ENCODE measurements at places on chromosomes 3 and 15. TPM values are rescaled to one million over a fixed set of nuclear protein-coding genes. Genes with fewer than 3 reads are reported as not detected.
A peak's percentile ranks its signal among the peaks of the same experiment; 100 is the strongest.

- no peak for DNase-seq
- peak overlapping the region; percentile 75 for H3K27ac ChIP-seq
- peaks cover 6% of the 10 kb centered on the region for H3K4me1 ChIP-seq
- H3K36me3 ChIP-seq, result no peaks in the 10 kb centered on the region
- H3K27me3 ChIP-seq, result no peaks in the 10 kb centered on the region
- no peak overlapping the region for H3K4me3 ChIP-seq
Measured at GRCh38 chr15:67140078-67140833, 74.9 kb downstream of the SMAD3 start.

- DNase-seq, result no peak
- H3K27me3 ChIP-seq, result no peaks in the 10 kb centered on the region
- H3K4me3 ChIP-seq, result no peak overlapping the region
- no peaks in the 10 kb centered on the region for H3K36me3 ChIP-seq
- H3K27ac ChIP-seq, result no peak overlapping the region
- no peaks in the 10 kb centered on the region for H3K4me1 ChIP-seq
Measured at GRCh38 chr3:153252963-153253362, 90.9 kb downstream of the RAP2B start.

- no peak for DNase-seq
- no peaks in the 10 kb centered on the region for H3K4me1 ChIP-seq
- no peak overlapping the region for H3K4me3 ChIP-seq
- H3K36me3 ChIP-seq, result no peaks in the 10 kb centered on the region
- no peak overlapping the region for H3K27ac ChIP-seq
- H3K27me3 ChIP-seq, result no peaks in the 10 kb centered on the region
Measured at GRCh38 chr3:23036728-23037127, 166.4 kb upstream of the UBE2E2 start.

GRCh38 chr3:150359381-150359780, 48.7 kb upstream of the TSC22D2 start:
- no peaks in the 10 kb centered on the region for H3K27me3 ChIP-seq
- no peaks in the 10 kb centered on the region for H3K36me3 ChIP-seq
- H3K27ac ChIP-seq, result no peak overlapping the region
- DNase-seq, result no peak

GRCh38 chr15:29466292-29466691, 196.7 kb upstream of the NSMCE3 start:
- H3K36me3 ChIP-seq, result no peaks in the 10 kb centered on the region
- H3K4me3 ChIP-seq, result no peak overlapping the region
- no peaks in the 10 kb centered on the region for H3K4me1 ChIP-seq
- no peak overlapping the region for H3K27ac ChIP-seq
- DNase-seq, result no peak

ULK4 gene
- 3.4 TPM for polyA plus RNA-seq

PLSCR2 gene
- 0.16 TPM for polyA plus RNA-seq
